ENCODE measurements at places on chromosomes 12 and 14.

- no peak for DNase-seq
Observed at GRCh38 chr14:69363964-69364363, 34.1 kb downstream of the ERH start.

DNA sequence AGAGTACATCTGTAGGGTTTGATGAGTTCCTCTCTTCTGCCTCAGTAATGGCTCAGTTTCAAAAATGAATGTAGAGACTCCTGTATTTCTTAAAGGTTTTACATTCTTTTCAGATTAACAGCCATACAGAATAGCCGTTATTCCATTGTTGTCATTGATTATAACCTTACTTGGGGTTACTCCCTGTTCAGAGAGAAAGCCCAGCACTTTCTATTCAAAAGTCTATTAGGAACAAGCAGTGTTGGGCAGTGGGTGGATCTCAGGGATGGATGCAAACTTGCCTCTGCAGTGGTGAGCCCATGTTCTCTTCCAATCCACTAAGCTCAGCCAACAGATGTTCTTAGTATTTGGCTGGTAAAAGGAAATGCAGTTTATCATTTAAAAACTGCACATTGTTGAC, 342.6 kb upstream of the E2F7 start:
- DNase-seq: no peak

DNA sequence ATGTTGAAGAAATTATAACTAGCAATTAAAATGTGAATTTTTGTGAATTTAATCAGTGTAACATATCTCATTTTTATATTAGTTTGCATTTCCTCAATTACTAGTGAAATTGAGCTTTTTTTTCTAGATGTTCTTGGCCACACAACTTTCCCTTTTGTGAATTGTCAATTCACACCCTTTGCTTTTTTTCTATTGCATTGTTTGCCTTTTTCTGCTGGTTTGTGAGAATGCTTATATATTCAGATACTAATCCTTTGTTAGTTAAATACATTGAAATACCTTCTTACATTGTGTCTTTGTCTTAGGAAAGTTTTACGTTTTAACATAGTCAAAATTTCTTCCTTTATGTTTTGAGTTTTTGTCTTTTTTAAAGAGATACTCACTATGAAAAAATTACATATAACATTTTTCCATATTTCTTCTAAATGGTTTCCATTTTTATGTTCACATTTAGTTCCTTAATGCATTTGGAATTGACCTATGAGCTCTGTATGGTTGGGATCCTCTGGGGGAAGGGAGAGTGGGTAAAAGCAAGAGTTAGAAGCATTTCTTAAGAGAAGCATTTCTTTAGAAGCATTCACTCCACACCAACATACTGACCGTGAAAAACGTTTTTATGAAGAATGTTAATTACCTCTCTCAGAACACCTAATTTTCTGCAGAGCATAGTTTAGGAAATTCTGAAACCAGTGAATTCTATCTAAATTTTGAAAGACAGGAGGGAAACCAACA, 126.0 kb downstream of the CAPZA3 start:
- DNase-seq: no peak

DNA sequence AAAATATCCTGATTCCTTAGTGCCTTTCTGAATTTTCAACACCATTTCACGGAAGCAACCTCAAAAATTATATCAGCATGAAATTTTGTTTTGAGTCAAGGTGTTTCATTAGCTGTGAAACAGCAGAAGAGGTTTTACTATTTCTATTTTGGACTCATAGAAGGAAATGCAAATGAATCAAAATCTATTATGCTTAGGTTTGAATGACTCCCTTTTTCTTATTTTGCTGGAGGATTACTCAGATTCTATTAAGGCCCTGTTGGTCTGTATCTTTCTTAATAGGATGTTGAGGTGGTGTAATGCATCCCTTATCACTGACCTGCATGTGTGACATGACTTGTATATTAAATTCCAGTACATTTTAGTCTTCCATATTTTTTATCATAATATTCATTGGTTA, 165.8 kb downstream of the TMTC2 start:
- DNase-seq: no peak

DNA sequence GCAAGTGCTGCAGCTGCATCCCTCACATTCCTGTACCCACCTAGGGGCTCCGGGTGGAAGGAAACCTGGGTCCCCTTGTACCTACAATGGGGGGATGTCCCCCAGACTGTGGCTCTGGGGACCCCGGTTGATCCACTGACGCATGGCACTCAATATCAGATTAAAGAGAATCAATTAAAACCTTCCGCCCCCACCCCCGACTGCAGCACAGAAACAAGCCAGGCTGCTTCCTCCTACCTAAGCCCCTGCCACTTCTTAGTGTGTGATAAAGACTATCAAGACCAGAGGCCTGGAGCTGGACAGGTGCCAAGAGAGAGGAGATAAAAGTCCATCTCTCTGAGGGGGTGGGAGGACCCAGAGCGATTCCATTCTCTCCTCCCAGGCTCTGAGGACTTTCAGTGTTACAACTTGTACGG, 28.2 kb upstream of the RPLP0 start:
- DNase-seq: no peak

All from activated CD4-positive, alpha-beta T cell treated with anti-CD3 and anti-CD28 coated beads, Interleukin-10, Interleukin-2, amounts not matched to agents 100 ng/mL and 50 ng/mL, durations not matched to agents 16 hours and 8 hours (primary cell).